ENCODE measurements at places on chromosomes 5 and 9.

GRCh38 chr5:29889051-29889450, 1304.4 kb upstream of the CDH6 start:
- DNase-seq, result no peak

DNA sequence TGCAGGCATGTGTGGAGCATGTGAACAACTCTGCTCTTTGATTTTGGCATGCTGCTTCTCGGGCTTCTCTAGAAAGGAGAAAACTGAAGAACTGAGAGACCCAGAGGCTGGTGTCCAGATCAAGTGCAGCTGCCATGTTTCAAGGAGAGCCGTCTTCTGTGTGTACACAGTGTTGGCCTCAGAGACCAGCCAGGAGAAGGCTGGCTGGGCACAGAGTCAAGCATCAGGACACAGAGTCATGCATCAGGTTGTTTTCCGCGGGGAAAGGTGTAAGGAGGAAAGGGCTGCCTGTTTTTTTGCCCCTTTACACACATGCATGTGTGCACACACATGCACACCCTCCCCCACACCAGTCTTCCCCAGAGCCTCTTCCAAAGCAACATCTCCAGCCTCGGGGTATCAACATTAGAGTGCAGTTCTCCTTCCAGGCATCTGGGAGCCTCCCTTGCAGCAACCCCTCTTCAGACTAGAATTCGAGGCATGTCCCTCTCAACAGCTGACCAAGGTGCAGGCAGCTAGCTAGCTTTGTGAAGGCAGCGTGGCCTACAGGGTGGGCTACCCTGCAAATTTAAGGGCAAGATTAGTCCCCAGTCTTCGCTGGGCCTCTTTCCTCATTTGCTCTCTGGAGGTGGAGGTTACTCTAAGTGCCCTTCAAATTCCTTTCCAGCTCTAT, 180.9 kb downstream of the AOPEP start:
- no peak for DNase-seq

DNA sequence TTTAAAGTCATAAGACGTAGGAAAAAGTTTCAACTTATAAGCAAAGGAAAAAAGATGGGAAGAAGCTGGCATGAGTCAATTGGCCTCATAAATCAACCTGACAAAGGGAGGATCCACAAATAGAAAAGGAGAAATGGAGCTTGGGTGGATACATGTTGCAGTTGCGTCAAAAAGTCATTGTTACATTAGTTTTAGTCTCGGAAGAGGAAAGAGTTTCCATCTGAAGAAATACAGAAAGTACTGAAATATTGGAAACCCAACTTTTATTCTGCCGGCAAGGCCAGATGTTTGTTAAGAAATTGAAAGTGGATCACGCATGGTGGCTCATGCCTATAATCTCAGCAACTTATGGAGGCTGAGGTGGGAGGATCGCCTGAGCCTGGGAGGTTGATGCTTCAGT, 11.3 kb upstream of the TIMD4 start:
- no peak for DNase-seq

DNA sequence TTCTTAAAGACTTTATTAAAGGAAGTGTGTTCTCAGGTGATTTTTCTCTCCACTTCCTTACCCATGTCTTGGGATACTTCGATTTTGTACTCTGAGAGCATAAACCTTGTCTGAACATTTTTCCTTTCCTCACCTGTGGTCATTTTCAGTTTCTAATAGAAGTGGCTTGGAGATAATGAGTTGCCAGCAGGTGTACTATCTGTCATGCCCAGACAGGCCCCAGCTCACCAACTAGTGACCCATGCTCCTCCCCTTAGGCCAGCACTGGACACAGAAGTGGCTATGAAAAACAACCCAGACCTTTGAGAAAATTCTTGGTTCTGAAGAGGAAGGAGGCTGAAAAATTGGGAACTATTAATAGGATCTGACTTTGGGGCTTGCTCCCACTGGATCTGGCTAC, 49.2 kb upstream of the SMIM32 start:
- no peak for DNase-seq

DNA sequence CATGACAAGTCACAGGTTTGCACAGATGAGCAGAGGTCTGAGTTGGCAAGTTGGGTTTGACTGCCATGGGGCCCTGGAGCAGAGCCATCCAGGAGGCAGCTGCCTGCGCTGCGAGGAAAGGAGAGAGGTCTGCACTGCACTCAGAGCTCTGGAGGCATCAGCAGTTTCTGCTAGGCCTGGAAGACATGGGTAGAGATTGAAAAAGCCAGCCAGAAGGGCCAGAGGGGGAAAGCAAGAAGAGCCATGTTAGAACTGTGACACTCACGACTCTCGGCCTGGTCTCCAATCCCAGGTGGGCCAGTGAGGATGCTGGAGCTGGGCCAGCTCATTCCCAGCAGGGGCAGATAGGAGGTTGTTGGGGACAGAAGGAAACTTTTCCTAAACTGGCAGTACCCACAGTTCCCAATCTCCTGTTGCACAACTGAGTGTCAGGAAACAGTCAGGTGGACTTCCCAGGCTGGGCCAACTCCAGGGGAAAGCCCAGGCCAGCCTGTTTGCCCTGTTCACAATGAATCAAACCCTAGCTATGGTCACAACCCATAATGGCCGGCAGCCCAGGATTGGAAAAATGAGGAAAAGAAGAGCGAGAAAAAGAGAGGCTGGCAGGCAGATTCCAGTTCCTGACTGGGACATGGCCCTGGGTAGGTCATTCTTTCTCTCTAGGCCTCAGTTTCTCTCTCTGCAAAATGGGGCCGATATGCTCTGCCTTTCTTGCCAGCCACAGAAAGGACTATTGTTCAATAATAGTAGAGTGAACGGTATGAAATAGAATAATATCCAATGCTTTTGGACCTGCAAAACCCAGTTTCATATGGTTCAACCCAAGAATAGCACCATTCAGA, 7.8 kb upstream of the ORM1 start:
- no peak for DNase-seq

GRCh38 chr5:82329393-82329792, 51.2 kb upstream of the RPS23 start:
- DNase-seq, result no peak

- no peak for DNase-seq
Observed at GRCh38 chr5:96718635-96719077, 56.5 kb downstream of the CAST start.

DNA sequence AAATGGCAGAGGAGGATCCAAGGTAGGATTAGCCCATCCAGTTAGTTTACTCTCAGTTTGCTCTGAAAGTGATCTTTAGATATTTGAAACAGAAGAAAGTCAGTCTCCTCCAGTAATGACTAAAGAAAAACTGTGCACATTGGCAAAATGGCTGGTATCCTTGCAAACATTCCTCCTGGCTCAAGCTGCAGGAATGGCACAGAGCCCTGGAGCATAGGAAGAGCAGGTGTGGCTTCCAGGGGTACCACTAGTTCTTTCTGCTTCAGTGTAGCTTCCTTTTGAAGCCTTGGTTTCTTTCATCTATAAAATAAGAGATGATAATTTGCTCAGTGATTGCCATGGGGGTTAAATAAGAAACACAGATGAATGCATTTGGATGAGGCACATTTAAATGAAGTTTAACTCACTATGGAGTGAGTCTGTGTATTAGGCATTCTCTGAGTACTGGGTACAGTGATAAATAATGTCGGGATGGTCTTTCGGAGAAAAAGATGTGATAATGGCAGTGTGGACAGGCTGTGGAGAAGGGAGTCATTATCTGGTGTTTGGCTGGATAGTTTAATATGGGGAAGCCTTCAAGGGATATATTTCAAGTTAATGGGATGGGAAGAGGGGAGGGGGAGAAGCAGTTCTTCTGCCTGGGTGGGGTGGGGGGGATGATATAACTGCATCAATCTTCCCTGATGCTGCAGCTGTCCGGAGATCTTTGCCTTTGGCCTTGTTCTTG, 217.3 kb upstream of the KLF4 start:
- peak; percentile 18 for DNase-seq

DNA sequence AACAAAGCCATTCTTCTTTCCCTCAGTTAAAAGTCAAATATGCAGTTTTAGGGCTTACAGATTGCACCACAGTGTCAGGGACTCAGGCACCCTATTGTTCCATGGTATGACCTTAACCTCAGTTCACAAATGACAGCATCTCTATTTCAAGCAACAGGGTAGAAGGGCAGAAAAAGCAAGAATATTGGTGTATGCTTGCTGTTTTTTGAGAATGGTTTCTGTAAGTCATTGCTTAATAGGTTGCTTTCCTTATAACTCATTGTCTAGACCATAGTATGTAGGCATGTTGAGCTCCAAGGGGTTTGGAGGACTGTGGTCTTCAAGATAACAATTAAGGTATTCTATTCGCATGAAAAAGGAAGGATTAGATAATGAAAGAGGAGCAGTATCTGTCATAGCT, 183.5 kb upstream of the EDIL3 start:
- DNase-seq, result no peak

GRCh38 chr9:74281674-74282073, 215.5 kb upstream of the RORB start:
- no peak for DNase-seq

GRCh38 chr9:99852617-99853016, 30.9 kb downstream of the NR4A3 start:
- DNase-seq, result no peak

GRCh38 chr5:43304525-43304924, 8.7 kb downstream of the HMGCS1 start:
- DNase-seq, result no peak

DNA sequence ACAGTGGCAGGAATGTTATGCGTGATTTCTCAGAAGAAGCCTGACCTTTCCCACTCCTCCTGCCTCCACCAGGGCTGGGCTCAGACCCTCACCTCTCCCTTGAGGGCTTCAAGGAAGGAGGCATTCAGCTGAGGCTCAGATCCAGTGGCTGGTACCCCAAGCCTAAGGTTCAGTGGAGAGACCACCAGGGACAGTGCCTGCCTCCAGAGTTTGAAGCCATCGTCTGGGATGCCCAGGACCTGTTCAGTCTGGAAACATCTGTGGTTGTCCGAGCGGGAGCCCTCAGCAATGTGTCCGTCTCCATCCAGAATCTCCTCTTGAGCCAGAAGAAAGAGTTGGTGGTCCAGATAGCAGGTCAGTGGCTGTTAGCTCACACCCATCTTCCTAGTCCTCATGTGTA, 9.9 kb downstream of the BTNL9 start:
- DNase-seq, result no peak

- DNase-seq, result no peak
Observed at GRCh38 chr5:9698841-9699240, 68.7 kb upstream of the TAS2R1 start.

- DNase-seq, result no peak
Observed at GRCh38 chr5:179620703-179621350, 2.6 kb downstream of the HNRNPH1 start.

- no peak for DNase-seq
Observed at GRCh38 chr5:34789639-34790038, 49.3 kb upstream of the TTC23L start.

GRCh38 chr9:95167998-95168397, 149.5 kb downstream of the FANCC start:
- DNase-seq, result no peak

- no peak for DNase-seq
Observed at GRCh38 chr5:142874540-142874939, 104.4 kb downstream of the ARHGAP26 start.

GRCh38 chr5:176748073-176748966, 62.0 kb upstream of the UNC5A start:
- no peak for DNase-seq

- no peak for DNase-seq
Observed at GRCh38 chr5:82167372-82167935, 110.7 kb downstream of the RPS23 start.

- DNase-seq, result no peak
Observed at GRCh38 chr9:36521148-36521547, 51.5 kb upstream of the MELK start.

GRCh38 chr5:134189031-134189430, 12.3 kb upstream of the SKP1 start:
- DNase-seq, result no peak

DNA sequence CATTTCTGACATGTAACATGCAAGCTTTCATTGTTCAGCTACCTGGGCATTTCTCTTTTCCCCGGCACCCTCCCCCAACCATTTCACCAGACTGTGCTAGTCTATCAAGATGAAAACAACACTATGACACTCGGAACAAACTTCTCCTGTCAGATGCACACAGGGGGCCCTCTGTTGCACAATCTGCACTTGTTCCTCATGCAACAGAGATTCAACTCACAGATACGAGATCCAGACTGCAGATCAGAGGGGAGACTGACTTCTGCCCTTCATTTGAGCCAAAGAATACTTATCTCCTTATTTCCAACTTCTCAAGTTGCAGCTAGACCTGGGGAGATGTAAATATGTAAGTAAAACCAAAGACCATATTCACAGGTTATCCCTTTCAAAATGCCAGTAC, 15.7 kb upstream of the FST start:
- no peak for DNase-seq

DNA sequence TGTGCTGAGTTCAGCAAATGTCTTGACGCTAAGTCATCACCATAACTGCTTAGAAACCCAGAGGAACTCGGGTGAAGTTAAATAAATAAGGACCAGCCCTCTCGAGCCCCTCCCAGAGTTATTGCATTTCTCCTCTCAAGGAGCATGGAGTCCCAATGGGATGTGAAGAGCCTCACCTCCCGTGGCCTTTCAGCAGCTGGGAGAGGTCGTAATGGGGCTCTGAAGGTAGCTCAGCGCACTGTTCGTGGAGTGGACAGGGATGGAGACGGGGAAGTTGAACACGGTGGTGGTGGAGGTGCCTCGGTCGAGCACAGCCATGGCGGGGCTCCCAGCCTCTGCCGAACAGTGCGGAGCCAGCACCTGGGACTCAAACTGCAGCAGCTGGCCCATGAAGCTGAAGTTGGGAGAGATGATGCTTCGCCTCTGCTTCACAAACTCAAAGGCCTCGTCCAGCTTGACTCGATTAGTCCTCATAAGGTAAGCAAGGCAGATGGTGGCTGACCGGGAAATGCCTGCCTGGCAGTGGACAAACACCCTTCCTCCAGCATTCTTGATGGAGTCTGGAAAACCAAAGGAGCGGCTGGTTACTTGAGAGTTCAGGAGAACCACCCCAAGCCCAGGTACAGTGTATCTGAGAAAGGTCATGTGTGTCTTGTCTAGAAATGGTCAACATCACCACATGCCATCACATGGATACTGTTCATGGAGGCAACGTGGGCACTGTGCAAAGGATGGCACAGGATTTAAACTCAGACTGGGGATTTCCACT, 2.2 kb downstream of the DUSP1 start:
- no peak for DNase-seq

- DNase-seq, result peak; percentile 31
Observed at GRCh38 chr9:87792831-87793288, 66.9 kb downstream of the CTSL start.

DNA sequence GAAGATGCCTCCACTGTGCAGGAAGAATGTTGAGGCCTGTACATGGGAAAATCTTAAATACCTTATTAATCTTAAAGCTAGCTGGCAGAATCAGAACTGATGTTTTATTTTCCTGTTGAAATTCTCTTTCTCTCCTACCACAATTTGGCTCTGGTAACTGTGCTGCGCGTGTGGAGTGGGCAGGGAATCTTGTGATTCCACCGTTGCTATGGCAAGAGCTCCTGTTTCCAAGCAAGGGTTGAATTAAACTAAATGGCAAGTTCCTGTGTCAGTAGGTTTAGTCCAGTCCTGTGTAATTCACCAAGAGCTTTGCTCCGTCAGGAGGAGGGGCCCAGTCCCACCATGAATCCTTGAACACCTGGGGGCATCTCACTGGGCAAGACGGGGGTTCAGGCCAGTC, 36.4 kb downstream of the NXNL2 start:
- no peak for DNase-seq

- DNase-seq, result no peak
Observed at GRCh38 chr5:34889394-34889793, 25.9 kb downstream of the RAD1 start.

Measured in C1 segment of cervical spinal cord (tissue), 14 donors.